ENCODE measurements at places on chromosomes 7 and 10.

DNA sequence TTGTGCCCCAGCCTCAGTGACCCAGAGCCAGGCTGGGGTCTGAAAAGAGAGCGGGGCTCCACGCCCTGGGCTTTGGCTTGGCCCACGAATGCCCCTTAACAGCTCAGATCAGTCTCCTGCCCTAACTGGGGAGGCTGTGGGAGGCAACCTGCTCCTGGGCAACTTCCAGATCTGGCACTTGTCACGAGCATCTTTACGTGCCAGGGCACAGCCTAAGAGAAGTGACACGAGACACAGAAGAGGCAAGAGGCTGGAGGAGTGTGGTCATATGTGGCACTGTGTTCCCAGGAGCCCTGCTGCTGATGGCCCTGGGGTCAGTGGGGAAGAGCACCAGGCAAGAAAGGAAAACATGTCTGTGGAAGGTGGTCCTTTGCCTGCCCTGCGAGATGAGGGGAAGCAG lies 97.8 kb upstream of the BTBD16 start:
- DNase-seq = no peak
- no peaks in the 10 kb centered on the region for H3K27me3 ChIP-seq
- H3K4me3 ChIP-seq = no peak overlapping the region
- H3K36me3 ChIP-seq = peaks cover 4% of the 10 kb centered on the region
- H3K27ac ChIP-seq = no peak overlapping the region
- peaks cover 40% of the 10 kb centered on the region for H3K4me1 ChIP-seq

DNA sequence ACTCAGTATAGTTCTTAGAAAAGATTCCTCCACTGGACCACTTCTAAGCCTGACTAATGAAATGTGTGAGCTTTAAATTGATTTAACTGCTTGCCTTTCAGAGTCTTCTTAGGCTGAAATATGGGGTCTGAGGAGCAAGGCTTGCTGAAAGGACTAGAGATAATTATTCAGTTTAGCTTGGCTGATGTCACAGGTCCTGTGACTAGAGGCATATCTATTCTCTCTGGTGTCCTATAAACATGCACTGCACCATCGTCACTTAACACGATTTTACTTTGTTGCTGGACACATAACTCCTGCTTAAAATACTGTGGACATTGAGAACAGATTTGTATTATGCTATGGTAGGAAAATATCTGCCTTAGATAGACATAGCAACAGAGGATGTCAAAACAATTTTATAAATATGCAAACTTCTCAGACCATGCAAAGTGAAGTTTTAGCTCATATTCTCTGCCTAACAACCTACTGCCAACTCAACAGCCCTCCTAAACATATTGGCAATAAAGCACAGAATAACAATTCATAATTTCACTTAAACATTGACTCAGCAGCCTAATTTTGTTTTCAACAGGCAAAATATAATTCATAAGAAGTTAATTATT lies 80.2 kb downstream of the RNF133 start:
- H3K4me1 ChIP-seq = no peaks in the 10 kb centered on the region
- H3K36me3 ChIP-seq = no peaks in the 10 kb centered on the region
- no peaks in the 10 kb centered on the region for H3K27me3 ChIP-seq
- no peak overlapping the region for H3K4me3 ChIP-seq

- no peak overlapping the region for H3K27ac ChIP-seq
- H3K4me1 ChIP-seq = no peaks in the 10 kb centered on the region
- DNase-seq = no peak
- no peaks in the 10 kb centered on the region for H3K36me3 ChIP-seq
- no peaks in the 10 kb centered on the region for H3K27me3 ChIP-seq
Measured at GRCh38 chr7:137120690-137121089, 222.8 kb downstream of the PTN start.

GRCh38 chr10:4804465-4804864 lies 21.5 kb upstream of the AKR1E2 start:
- H3K4me1 ChIP-seq = no peaks in the 10 kb centered on the region
- DNase-seq = no peak
- no peaks in the 10 kb centered on the region for H3K36me3 ChIP-seq
- H3K27me3 ChIP-seq = no peaks in the 10 kb centered on the region

DNA sequence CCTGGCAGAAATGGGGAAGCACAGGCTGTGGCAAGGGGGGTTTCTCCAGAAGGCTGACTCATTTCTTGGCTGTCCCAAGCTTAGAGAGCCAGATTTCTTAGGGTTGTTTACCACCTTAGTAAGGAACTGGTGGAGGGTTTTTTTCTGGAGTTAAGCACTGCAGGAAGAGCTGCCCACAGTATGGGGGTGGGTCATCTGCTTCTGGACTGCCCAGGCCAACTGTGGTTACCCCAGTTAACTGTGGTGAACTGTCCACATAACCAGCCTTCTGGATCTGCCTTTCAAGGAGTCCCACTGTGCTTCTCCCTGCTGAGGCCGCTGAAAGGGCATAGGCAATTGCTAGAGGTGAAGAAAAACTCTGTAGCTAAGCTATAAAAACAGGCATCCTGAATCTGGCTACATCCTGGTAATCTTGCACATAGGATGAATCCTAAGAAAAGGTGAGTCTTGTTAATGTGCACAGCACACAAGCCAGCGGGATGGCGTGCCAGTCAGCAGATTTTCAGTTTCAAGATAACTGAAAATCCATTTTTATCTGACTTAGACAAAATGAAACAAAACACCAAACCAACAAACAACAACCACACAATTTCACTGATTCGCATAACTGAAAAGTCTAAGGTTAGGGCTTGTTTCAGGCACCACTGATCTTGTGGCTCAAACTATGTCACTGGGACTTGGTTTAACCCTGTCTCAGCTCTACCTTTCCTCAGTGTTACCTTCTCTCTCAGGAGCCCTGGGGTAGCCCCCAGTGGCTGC lies 21.6 kb upstream of the TSPAN33 start:
- DNase-seq = no peak
- no peak overlapping the region for H3K4me3 ChIP-seq
- no peaks in the 10 kb centered on the region for H3K4me1 ChIP-seq

GRCh38 chr10:115093286-115093775 lies at the start of gene ATRNL1:
TSS of gene ATRNL1 (plus strand) at chr10:115093365. CDS start at chr10:115093751, 386 bp downstream.
- H3K27me3 ChIP-seq = peaks cover 52% of the 10 kb centered on the region
- peak within 1 kb of the TSS; percentile 93 for H3K27ac ChIP-seq
- peak within 1 kb of the TSS; percentile 87 for H3K4me3 ChIP-seq
- peak; percentile 42 for DNase-seq

DNA sequence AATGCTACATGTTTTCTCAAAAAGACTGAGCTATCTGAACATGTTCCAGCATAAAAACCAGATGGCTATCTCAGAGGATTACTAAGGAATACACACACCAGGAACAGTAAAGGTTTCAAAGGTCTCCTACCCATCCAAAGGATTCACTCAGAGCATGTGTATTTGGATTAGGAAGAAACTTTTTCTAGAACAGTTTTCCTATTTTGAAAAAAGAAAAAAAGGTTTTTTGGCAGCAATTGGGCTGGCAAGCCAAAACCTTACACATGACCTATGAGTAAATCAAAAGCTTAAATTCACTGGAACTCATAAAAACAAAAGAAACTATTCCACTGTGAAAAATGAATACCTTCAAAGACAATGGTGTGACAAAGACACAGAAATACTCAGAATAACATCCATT lies 9.6 kb downstream of the TPK1 start:
- H3K36me3 ChIP-seq = no peaks in the 10 kb centered on the region
- peaks cover 2% of the 10 kb centered on the region for H3K4me1 ChIP-seq
- H3K27me3 ChIP-seq = no peaks in the 10 kb centered on the region
- no peak for DNase-seq
- H3K4me3 ChIP-seq = no peak overlapping the region

DNA sequence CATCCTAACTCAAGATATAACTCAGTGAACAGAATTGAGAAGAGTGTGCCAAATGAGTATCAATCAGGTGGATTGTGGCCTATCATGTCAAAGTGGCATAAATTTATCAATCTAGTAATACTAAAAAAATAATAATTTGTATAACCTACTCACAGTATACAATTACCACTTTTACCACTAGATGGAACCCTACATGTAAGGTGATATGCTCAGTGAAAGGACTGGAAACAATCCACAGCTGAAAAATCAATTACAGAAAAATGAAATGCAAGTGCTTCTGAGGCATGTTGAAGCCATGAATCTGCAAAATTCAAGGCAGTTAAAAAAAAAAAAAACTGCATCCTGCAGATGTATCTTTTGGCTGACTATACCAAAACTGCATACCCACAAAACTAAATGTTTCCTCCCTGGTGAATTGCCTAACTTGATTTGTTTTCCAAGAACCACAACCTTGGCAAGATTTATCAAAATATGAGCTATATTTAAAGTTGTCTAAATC lies 13.9 kb downstream of the ARHGAP19 start:
- H3K4me1 ChIP-seq = peaks cover 9% of the 10 kb centered on the region
- no peak for DNase-seq
- no peaks in the 10 kb centered on the region for H3K27me3 ChIP-seq
- no peak overlapping the region for H3K4me3 ChIP-seq

DNA sequence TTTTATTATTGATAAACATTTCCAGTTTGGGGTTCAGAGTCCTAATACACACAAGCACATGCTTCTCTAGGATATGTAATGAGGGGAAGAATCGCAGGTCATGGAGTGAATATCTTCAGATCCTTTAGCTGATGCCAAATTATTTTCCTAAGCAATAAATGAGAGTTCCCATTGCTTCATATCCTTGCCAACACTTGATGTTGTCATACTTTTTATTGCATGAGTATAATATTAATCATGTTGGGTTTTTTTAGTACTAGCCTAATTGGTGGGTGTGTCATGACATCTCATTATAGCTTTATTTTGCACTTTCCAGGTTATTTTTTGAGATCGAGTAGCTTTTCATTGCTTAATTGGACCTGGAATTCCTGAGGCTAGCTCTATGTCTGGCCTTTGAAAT lies 35.3 kb downstream of the TLX1 start:
- H3K4me3 ChIP-seq = no peak overlapping the region
- DNase-seq = no peak
- H3K27ac ChIP-seq = no peak overlapping the region
- H3K4me1 ChIP-seq = no peaks in the 10 kb centered on the region

DNA sequence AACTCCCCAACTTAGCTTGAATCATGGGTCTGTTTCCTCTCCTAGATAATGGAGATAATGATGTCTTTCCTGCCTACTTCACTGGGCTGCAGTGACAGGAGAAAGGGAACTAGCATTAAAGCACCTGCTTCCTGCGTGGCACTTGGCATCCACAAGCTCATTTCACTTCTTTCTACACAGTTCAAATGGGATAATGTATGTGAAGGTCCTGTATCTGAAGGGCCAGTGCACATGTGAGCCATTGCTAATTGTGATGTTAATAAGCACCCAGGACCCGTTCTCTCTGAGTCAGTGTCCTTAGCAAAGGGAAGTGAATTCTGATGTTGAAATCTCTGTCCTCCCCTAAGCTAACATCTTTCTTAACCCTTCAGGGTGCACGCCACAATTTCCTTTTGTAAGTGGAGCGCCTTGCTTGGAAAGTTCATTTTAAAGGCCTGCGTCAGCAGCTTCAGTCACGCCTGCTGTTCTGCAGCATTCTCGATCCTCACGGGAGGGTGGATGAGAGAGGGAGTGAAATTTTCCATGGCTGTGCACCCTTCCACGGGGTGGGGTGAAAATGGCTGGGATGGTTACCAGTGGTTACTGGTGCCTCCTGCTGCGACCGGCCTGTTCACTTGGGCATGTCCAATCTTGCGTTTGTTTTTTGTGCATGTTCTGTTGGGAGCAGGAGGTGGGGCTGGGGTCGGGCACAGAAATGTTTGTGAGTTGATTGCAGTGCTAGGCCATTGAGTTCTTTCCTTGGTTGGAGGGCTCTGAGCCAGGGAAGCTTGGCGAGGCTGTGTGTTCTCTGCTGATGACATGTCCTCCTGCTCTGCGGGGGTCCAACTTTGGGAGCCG lies 59.2 kb downstream of the HK1 start:
- no peak for DNase-seq
- H3K36me3 ChIP-seq = no peaks in the 10 kb centered on the region
